Fibroblast of skin of abdomen (primary cell): ENCODE measurements at places on chromosomes 7 and 10.

DNA sequence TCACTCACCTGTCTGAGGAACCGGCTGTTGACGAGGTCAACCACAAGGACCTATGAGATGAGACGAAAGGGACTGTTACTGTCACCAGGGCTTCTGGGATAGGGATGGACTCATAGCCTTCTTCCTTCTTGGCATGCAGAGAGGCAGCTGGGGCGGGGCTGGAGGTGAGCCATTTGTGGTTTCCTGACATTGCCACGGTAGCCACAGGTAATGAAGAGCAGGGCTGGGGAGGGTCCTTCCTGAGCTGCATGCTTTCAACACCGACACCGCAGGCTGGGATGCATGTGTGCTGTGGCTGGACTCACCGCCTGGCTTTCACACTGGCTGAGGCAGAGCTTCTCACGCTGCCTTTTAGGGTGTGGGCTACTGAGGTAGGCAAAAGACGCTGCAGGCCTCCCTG, 46.4 kb upstream of the MKRN1 start:
- peak; percentile 80 for DNase-seq

DNA sequence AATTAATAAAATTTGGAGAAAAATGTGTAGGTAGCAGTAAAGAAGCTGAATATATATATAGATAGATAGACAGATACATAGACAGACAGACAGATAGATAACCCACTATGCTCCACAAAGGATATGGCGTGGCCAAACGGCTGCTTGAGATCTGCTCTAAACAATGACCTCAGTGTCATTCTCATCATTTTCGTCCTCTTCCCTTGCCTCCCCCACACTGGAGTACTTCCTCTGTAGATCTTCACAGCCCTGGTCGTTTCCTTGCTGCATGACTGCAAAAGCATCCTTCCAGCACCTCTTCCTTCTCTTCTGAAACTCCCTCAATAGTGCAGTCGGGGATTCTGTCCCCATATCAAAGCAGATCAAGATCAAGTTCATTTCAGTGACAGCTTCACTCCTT, 35.6 kb upstream of the ATP6V0A4 start:
- DNase-seq, result no peak

- no peak for DNase-seq
Measured at GRCh38 chr7:25759286-25759685, 392.7 kb upstream of the NFE2L3 start.

DNA sequence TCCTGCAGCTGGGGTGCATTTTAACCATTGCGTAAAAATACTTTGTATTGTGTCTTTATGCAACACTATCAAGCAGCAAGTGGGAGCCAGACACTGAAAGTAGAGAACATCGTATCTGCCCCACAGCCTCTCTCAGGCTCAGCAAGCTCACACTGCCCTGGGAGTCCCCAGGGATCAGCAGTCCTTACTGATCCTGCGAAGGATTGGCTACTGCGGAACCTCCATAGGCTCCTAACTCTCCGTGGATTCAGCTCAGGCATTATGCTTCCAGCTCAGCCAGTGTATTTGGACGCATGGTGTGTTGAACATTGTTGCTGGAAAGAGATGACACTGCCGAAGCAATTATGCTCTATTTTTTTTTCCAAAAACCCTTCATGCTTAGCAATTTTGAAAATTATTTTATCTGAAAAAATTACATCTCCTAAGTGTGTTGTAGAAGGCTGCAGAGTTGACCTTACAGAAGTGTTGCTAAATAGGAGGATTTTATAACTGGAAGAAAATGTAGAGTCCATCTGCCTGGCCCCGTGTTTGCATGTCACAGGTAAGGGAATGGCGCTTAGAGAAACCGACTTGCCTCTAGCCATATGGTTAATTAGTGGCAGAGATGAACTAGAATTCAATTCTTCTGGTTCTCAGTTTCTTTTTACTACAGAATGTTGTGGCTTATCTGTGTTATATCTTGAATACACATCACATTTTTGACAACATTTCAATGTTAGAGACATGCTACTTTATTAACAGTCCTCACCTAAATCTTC, 276.4 kb upstream of the COBL start:
- no peak for DNase-seq

DNA sequence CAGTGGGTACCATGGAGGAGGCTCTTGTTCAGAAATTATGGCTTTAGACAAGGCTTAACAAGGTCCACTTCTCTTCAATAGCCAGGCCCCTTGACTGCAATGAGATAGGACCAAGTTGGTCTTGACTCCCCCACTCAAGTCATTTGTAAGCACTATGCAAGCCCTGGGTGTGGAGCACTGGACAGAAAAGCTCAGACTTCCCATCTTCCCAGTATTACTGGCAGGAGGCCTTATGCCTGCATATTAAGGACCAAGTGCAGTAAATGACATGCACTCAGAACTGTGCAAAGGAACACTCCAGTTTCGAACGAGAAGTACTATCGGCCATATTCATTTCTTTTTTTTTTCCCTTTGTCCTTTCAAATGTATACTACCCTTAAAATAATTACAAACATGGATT, 318.3 kb upstream of the LRRN3 start:
- DNase-seq, result no peak

- no peak for DNase-seq
Measured at GRCh38 chr10:14429043-14429700, 98.4 kb upstream of the FRMD4A start.

GRCh38 chr7:37285706-37286453, 162.8 kb downstream of the ELMO1 start:
- no peak for DNase-seq

DNA sequence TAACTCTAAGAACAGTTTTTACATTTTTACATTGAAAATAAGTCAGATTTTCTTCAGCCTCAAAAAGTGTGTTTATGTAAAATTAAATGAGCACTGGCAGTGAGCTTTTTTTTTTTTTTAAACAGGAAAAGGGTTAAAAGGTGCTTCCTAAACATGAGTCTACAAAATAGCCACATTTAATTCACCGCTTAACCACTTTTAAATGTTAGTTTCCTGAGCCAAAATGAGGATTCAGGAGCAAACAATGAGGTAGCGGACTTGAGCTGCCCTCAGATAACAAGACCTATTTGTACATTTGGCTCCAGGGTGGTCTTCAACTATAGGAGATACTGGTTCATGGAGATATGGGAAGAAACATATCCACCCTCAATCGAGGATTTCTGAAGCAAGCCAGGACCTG, 22.8 kb downstream of the AKR1C3 start:
- DNase-seq, result no peak

GRCh38 chr7:133386205-133386604, 133.3 kb downstream of the EXOC4 start:
- DNase-seq, result no peak

DNA sequence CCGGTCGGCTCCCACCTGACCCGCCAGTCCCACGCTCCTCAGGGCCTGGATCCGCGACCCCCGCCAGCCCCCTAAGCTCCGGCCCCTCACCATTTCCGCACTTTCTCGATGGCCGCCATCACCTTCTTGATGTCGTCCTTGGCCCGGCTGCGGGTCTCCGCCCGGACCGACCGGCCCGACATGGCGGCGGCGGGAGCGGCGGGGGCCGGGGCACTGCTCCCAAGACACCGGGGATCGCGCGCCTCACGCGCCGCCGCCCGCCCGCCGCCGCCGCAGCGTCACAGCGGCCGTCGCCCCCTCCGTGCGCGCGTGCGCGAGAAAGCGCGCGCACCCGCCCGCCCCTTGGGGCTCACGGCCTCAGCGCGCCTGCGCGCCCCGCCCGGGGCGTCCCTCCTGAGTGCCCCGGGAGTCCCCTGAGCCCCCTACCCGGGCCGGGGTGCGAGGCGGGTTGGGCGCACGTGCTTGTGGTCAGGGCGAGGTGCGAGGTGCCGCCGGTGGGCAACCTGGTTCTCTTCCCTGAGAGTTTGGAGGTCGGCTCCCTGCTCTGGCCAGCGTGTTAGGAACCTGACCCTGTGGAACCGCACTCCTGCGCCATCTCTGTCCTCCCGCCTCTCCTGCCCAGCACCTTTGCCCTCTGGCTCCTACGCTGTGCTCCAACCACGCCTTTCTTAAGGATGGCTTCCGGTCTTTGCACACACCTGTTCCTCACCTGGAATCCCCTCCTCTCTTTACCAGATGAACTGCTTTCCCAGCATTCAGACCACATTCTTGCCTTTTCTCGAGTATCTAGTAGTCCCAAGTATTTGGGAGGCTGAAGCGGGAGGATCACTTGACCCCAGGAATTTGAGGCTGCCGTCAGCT, at the start of gene BCL7B:
Gene BCL7B (minus strand): TSS at position 294 of the 861 bp plus-strand sequence. CDS start 112 bp downstream, at position 182.
- peak; percentile 70 for DNase-seq

DNA sequence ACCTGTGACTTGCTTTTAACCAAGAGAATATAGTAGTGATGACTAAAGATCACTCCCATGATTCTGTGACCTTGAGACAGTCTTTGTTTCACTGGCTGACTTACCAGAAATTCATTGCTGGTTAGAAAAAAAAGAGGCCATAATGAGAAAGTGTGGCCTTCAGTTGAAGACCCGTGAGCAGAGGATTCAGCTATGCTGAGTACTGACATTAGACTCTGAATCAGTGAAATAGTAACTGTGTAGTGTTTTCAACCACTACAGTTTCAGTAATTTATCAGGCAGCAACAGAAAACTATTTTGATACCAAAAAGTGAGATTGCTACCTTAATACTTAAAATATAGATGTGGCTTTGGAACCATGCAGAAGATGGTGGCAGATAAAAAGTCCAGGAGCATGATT, 298.0 kb upstream of the KCND2 start:
- DNase-seq, result no peak

DNA sequence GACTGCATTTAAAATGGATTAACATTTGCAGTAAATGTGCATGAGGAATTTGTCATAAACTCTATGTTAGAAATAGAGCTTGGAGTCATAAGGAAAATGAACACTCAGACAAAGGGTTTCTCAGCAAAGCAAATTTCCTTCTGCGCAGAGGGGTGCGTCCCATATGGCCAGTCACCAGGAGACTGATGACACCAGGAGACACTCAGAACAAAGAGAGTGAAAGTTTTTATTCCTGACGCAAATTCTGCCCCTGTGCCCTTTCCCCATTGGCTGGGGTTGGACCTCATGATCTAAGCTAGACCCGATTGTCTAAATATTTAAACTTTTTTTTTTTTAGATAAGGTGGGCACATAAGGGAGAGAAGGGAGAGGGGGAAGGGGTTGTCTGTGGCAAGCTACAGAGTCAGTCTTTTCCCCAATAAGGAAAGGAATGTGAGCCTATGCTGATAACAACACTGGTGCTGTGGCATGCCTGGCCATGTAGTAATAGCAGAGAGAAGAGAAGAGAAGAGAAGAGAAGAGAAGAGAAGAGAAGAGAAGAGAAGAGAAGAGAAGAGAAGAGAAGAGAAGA, 202.0 kb downstream of the POM121L12 start:
- no peak for DNase-seq

- DNase-seq, result no peak
Measured at GRCh38 chr10:5497289-5497688, 2.1 kb downstream of the CALML5 start.

DNA sequence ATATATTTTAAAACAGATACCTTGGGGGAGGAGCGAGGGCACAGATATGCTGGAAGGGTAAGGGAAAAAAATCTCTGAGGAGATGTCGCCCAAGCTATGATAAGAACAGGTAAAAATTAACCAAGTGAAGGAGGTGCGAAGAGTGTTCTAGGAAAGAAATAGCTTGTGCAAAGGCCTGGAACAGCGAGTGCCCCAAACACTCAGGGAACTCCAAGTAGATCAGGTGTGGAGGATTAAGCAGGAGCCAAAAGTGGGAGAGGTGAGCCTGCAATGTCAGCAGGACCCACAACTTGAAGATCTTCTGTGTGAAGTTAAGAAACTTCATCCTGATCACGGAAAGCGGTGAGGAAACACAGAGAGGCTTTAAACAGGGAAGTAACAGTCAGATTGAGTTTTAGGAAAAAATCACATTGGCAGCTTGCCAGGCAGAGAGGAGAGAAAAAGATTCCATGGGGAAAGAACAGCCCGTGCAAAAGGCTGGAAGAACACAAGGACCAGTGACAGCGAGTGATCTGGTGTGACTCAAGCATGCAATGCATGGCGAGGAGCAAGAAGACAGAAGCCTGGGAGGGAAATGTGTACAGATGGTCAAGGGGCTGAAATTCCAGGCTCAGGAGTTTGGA, 30.7 kb downstream of the FGF8 start:
- no peak for DNase-seq

GRCh38 chr7:99011706-99012404, 132.1 kb downstream of the SMURF1 start:
- no peak for DNase-seq

GRCh38 chr7:79282070-79282694, 171.3 kb downstream of the MAGI2 start:
- peak; percentile 86 for DNase-seq
